ENCODE measurements at places on chromosomes 6 and 20.

- DNase-seq: no peak
Observed at GRCh38 chr6:23280437-23280836, 711.1 kb downstream of the HDGFL1 start.

DNA sequence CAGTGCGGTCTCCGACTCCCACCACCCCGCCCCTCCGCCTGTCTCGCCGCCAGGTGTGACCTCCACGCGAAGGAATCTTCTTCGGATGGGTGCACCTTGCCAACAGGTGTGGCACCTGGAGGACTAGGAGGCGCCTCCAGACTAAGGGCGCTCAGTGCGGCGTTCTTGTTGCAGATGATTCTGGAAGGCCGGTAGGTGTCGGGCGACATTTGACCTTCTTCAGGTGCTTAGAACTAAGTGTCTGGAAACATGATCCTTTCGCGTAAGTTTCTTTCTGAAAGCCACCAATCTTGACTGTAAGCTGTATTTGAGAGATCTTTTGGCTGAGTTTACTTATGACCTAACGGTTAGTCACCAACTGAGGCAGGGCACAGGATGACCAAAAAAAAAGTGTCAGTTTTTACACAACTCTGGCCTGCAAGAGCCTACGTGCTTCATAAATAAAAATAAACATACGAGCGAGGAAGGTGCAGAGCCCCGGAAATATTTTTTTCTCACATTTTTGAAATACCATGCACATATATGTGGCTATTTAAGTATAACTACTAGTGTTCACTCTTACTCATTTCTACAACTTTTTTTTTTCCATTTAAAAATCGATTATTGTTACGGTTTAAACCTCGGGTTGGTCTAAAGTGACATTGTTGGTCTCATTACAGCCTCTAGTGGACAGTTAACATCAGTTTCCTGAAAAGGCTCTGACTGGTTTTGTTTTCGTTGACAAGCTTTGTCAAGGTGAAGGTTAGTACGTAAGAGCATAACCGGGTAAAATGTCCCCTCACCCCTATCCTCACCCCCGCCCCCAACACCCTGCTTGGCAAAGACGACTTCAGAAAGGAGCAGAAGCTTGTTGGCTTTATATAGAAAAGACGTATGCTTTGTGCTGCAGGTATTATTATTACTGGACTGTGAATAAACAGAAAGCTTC, 1.6 kb upstream of the ATXN1 start:
- peak; percentile 87 for DNase-seq

DNA sequence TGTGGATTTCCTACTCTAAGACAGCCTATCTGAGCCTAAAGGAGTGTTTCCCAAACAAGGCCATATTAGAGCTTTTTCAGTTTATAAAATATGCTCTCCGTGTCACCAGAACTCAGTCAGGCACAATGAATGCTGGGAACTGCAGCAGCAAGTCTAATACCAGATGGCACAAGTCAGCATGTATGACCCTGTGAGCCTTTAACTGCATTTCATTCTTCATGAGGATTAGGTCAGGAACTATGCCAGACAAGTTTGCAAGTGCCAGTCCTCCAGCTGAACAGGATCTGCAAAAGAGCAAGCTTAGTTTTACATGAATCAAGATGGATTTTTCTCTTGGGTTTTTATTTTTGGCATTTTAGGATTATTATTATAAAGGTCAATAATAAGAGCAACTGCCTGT, 66.7 kb upstream of the SAMD5 start:
- no peak for DNase-seq

- DNase-seq: no peak
Observed at GRCh38 chr6:36217188-36217587, 20.6 kb downstream of the BRPF3 start.

- DNase-seq: no peak
Observed at GRCh38 chr6:31272436-31272835, 544 bp upstream of the HLA-C start.

GRCh38 chr6:170044836-170045562, 245.9 kb downstream of the DLL1 start:
- no peak for DNase-seq

DNA sequence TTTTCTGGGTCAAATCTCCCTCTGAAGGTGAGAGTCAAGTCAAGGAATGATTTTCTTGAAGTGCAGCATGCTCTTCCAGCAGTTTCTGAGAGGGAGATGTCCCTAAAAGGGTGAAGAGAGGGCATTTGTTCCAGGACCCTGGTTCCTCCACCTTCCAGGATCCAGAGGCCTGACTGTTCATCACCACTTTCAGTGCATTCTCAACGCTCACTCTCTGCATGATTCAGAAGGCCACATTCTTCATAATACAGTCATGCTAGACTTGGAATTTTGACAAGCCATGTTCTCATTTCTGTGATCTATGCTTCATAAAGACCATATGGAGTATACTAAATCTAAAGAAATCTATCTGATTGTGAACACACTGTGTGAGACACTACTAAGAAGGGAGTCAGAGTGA, 85.1 kb downstream of the PDE7B start:
- DNase-seq: peak; percentile 92

- DNase-seq: peak; percentile 5
Observed at GRCh38 chr6:55713436-55713835, 134.4 kb upstream of the HMGCLL1 start.

DNA sequence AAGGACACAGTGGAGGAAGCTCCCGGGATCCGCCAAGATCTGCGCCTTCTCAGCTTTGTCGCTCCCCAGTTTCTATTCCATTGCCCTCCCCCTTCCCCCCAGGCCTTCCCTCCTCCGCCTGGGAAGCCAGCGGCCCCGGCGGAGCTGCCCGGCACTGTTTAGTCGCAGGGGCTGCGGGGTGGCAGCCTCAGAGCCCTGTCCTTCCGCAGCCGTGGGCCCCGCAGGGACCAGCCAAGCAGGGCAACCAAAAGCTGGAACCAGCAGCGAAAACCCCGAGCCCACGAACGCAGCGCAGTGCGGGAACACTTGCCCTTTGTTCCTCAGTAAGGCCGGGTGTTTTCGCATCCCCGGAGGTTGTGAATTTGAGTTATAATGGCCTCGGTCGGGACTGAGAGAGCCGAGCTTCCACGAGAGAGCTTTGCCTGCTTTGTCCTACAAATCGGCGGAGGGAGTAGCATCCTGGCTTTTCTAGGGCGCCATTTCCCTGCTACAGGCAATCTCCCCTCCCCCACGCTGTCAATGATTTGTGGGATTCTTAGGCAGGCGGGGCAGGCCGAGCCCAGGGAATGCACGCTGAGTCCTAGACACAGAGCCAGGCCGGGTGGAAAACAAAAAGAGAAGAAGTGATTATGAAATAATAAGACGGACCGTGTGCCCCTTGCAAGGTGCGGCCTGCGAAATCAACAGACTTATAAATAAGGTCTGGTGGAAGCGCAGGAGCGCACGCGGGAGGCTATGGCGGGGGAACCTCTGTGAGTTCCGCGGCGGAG, 4.0 kb upstream of the TUBB2B start:
- DNase-seq: peak; percentile 82

- DNase-seq: peak; percentile 26
Observed at GRCh38 chr6:53483423-53484353, 61.2 kb downstream of the GCLC start.

DNA sequence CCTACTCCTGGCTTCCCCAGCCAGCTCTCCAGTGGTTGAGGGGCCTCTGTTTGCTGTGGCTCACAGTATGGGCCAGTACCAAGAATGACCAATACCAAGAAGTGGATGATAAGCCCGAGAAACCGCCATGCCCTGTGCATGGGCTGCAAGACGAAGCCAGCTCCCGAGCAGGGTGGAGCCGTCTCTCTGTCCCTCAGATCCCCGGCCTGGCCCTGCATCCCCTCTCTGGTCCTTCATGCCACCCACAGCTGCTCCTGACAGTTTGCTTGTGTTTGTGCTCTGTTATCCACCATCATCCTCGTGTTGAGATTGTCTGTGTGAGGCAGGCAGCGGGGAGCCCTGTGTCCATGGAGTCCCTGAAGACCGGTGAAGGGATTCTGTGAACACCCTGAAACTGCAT, 36.1 kb downstream of the GABRR2 start:
- DNase-seq: no peak

DNA sequence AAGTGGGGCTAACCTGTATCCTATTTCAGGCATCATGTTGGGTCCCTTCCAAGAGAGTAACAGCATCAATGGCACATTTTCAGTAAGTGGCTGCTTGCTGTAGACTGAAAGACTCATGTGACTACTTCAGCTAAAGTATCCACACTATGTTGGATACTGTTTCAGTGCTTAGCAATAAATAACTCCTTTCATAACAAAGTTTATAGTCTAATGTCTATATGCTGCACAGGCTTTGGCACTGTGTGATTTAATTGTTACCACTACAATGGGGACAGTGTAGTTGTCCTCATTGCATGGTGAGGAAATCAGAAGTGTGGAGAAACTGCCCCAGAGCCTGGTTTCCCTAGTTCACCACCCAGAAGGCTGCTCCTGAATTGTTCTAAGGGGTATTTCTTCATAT, 318.0 kb upstream of the PTCHD4 start:
- DNase-seq: peak; percentile 2

GRCh38 chr6:115270953-115271352, 789.7 kb downstream of the FRK start:
- DNase-seq: no peak

DNA sequence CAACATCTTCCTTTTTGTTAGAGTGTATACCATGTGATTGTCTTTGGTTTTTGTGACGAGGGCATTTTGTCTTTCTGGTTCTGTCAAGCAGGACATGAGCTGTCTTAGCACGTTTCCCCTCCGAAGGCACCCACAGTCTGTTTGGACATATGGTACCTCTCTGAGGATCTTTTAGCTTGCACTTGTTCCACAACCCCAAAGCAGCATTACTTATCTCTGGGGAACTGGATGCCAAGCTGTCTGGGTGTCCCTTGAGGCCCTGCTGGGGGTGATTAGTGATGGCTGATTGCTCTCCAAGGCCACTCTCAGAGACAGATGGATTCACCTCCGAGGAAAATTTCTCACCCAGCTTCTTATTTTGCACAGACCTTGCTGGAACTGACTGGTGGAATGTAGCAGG, 445.0 kb upstream of the CHD6 start:
- no peak for DNase-seq

DNA sequence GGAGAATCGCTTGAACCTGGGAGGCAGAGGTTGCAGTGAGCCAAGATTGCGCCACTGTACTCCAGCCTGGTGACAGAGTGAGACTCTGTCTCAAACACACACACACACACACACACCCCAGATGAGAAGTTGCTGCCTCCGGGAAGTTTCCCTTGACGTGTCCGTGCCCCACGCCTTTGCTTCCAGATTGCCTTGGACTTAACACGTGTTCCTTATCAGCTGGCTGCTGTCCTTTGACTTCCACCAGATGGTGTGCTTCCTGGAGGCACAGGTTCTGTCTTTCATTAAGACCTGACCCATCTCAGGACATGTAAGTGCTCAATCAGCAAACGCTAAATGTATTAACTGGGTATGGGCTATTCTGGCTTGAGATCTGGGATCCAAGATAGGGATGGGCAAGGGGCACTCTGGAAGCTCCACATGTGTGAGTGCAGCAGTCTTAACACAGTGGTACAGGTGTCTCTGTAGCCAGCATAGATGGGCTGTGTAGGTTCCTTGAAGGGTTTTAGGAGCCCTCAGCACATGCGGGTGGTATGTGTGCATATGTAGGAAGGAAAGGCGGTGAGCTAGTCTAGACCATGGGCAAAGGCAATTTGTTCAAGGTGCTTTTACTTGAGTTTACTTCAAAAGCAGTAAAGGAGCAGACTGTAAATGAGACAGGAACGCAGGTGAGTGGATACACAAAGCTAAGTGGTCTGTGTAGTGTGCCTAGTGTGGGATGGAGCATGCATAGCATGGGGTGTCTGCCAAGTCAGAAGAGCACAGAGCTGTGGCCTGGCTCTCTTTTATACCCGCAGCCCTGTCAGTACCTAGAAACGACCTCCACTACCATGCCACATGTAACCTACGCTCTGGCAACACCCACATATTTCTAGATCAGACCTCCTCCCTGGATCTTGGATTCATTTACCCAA, 11.6 kb downstream of the PIGT start:
- DNase-seq: no peak
